ENCODE measurements at places on chromosomes 11 and 22.

GRCh38 chr11:121311373-121311772 is 18.8 kb downstream of the SC5D start:
- no peak for DNase-seq

DNA sequence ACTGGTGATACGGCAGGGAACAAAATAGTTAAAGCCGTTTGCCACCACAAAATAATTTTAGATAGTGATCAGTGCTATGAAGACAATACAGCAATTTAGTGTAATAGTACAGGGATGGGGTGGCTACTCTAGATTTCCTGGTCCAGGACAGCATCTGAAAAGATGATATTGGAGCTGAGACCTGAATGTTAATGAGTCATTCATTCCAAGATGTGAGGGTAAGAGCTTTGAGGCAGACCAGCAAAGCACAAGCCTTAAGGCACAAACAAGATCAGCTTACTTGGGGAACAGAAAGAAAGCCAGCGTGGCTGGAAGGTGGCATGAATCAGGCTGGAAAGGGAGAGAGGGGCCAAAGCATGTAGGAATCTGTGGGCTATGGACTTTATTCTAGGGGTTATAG is 132.3 kb downstream of the TRIM44 start:
- DNase-seq, result no peak

DNA sequence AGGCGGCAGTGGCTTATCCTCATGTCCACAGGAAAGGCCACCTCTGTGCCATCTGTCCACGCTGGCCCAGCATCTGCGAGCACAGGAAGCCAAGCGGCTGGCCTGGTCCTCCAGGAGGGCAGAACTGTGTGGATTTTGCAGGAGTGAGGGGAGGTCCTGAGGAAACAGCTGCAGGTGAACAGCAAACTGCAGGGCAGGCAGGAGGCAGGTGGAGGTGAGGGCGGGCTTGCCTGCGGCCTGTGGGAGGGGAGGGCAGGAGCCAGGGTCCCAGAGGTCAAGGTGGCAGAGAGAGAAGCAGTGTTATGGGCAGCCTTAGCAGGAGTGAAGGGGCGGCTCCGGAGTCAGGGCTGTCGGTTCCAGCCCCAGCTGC is 369.7 kb downstream of the SHANK2 start:
- DNase-seq, result no peak

- DNase-seq, result no peak
These were observed 102.8 kb downstream of the CWF19L2 start for GRCh38 chr11:107354780-107355179.

DNA sequence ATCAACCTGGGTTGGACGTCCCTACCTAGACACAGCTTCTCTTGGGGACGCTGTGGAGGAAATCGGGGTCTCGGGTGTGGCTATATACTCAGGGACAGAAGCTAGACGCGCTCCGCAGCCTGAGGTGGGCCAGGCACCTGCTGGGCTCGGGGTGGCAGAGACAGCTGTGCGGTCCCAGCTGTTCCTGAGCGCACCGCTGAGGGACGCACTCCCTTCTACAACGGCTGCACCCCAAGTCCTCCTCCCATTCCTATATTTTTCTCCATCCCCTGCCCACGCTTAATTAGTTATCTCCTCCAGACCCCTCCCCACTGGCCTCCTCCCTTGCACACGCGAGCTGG is 188 bp upstream of the MTNR1B start:
- no peak for DNase-seq

GRCh38 chr11:6442441-6442840 is 1.7 kb upstream of the HPX start:
- no peak for DNase-seq

GRCh38 chr22:23217171-23218052 is 37.1 kb downstream of the BCR start:
- no peak for DNase-seq

GRCh38 chr11:60923326-60923725 is 934 bp upstream of the TMEM132A start:
- no peak for DNase-seq

DNA sequence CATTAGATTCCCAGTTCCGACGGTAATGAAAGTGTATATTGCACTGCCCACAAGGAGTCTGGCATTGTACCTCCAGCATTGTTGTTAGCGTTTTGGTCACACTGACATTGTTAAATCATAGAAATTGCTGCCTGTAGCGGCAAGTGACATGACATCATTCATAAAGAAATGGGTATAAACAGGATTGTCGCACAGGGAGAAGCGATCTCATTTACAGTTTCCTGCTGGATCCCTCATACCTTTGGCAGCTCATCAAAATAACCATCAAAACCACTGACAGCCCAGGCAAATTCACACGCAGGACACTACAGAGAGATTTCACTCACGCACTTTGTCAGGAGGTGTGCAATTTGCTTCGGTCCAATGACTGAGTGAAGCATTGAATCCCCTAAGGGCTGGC is 3.5 kb downstream of the HTR3B start:
- no peak for DNase-seq

DNA sequence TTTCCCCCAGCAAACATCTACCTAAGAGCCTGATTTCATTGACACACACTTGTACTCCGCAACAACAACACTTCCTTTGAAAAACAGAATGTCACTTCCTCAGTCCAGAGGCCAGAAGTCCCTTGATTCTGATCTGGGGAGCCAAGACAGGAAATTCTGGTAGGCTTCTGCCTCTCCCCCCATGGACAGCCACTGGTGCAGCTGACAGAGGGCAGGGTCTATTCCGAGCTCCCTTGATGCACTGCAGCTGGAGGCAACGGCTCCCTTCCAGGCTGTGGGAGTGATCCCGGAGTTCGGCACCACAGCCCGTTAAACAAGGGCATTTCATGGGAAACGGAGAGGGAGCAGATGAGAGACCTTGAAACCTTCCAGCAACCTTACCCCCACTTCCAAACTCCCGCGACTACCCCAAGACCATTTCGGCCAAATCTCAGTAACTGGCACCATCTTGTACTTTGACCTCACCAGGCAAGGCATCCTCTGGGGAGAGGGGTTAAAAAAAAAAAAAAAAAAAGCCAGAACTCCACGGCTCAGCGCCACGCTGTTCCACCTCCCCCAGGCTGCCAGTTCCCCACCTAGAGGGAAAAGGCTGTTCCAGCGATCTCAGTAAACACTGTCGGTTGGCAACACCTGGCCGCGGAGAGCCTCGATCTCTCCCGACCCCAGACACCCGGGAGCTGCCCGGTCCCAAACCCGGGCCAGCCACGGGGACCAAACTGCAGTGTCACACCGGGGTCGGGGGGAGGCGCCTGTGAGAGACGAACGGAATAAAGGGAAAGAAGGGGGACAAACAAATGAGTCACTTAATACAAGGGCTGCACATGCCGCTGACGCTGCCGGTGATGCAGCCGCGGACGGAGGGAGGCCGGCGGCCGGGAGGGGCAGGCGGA is 1.1 kb downstream of the GAB2 start:
- DNase-seq, result peak; percentile 48

GRCh38 chr22:25627271-25627852 is 62.9 kb downstream of the GRK3 start:
- no peak for DNase-seq

- DNase-seq, result no peak
These were observed 18.0 kb downstream of the OR52B2 start for GRCh38 chr11:6152126-6152525.

DNA sequence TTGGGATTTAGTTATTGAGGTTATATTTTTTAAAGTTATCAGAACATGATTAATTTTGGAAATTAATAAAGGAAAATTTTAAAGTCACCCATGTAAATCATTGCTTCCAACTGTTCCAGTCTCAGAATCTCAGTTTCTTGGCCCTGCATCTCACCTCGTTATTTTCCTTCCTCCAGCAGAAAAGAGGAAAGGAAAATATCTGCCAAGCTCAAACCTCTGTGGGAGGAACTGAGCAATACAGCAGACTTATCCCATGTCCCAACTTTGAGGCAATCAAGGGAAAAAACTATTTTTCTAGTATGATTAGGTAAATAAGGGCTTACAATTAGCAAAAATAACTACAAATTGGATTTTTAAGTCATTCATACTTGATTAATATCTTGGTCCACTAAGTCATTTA is 30.1 kb downstream of the ELMOD1 start:
- no peak for DNase-seq

Measured in stimulated activated CD8-positive, alpha-beta memory T cell treated with anti-CD3 and anti-CD28 coated beads, Interleukin-4, amount 100 ng/mL, for 1 hour (primary cell).